CD4-positive, alpha-beta T cell treated with Interleukin-21 for 1 hour (primary cell): ENCODE measurements at places on chromosomes 3 and 15.

DNA sequence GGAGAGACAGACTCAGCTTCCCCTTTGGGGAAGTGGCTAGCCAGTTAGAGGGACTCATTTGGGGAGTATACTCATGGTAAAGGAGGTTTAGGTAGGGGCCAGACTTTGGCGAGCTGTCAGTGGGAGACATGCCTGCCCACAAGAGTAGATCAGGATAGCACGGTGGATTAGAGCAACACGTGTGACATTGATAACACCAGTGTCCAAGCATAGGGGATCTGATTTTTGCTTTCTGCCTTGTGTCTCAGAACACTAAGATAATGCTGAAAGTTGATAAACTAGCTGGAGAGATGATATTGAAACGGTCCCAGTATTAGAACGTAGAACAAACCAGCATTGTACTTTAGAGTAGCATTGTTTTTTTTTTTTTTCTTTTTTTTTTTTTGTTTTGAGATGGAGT is 25.9 kb downstream of the MAP6D1 start:
- DNase-seq, result no peak

DNA sequence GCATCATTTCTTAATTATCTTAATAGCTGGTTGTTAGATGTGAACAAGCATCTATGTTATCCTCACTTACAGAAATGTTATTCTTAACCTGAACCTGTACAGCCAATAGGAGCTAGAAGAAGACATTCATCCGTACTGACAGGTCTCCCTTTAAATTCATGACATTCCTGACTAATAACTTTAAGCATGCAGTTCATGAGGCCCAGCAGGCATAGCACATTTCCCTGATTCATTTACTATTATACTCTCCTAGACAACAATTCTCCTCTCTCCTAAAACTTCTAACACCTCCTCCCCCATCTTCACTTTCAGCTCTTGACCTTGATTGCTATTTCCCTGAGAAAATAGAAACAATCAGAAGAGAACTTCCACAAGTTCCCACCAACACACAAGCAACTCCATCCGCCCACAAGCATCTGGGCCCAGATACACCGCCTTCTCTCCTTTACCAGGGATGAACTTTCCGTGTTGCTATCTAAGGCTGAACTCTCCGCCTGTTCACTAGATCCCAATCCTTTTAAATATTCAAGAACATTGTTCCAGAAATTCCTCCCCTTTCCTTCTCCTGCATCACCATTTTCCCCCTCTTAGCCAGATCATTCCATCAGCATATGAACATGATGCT is 62.9 kb upstream of the SPRED1 start:
- DNase-seq, result no peak

DNA sequence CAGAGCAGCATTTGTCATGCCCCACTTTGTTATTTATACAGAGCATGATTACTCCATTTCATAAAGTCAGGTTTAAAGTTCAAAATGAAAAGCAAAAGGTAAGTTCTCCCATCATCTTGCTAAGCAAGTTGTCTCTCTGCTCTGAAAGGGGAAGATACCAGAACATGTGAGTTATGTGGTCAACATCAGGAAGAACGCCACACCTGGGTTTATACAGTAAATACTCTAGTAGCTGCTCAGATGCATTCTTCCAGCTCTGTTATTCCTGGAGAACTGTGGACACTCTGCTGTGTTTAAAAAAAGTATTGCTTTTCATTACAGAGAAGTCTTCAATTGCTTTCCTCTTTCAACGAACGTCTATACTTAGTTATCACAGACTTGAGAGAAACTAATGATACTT is 145.7 kb downstream of the PLCL2 start:
- DNase-seq, result no peak

GRCh38 chr15:88477126-88477525 is 9.6 kb downstream of the MRPS11 start:
- no peak for DNase-seq

GRCh38 chr3:24242012-24242698 is 252.5 kb downstream of the THRB start:
- no peak for DNase-seq

DNA sequence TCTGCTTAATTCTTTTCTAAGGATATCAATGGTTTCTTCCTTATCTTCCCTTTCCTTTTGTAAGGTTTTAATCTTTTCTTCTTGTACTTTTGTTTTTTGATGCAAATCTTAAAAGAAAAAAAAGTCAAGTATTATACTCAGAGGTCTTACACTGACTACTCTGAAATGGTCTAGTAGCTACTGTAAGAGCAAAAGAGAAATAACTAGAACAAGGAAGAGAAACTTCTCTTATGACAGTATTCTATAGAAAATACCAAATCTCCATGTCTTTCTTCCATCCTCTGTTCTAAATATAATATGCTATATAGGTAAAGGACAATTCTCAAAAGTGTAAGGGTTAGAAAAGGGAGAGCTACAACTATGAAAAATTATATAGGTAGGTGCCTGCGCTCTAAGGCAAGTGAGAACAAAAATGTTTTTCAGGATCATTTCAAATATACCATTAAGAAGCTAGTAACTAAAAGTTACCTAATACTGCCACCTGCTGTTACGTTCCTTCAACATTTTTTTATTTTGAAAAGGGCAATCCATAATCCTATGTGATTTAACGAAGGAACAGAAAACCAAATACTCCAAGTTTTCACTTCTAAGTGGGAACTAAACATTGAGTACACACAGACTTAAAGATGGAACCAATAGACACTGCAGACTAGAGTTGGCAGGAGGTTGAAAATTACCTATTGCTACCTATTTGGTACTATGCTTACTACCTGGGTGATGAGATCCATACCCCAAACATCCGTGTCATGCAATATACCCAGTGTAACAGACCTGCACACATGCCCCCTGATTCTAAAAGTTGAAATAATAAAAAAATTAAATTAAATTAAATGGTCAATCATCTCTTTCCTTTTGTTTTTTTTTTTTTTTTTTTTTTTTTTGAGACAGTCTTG is 36.7 kb downstream of the CIP2A start:
- DNase-seq, result peak; percentile 61

DNA sequence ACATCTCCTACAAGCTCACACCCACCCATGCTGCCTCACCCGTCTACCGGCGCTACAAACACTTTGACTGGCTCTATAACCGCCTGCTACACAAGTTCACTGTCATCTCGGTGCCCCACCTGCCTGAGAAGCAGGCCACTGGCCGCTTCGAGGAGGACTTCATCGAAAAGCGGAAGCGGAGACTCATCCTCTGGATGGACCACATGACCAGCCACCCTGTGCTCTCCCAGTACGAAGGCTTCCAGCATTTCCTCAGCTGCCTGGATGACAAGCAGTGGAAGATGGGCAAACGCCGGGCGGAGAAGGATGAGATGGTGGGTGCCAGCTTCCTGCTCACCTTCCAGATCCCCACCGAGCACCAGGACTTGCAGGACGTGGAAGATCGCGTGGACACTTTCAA is 2.1 kb downstream of the SNX33 start:
- no peak for DNase-seq

- peak; percentile 75 for DNase-seq
Measured at GRCh38 chr3:3110299-3110630, at the start of gene IL5RA. TSS of gene IL5RA (minus strand) at chr3:3110374. CDS start at chr3:3104984, 5,390 bp downstream.

DNA sequence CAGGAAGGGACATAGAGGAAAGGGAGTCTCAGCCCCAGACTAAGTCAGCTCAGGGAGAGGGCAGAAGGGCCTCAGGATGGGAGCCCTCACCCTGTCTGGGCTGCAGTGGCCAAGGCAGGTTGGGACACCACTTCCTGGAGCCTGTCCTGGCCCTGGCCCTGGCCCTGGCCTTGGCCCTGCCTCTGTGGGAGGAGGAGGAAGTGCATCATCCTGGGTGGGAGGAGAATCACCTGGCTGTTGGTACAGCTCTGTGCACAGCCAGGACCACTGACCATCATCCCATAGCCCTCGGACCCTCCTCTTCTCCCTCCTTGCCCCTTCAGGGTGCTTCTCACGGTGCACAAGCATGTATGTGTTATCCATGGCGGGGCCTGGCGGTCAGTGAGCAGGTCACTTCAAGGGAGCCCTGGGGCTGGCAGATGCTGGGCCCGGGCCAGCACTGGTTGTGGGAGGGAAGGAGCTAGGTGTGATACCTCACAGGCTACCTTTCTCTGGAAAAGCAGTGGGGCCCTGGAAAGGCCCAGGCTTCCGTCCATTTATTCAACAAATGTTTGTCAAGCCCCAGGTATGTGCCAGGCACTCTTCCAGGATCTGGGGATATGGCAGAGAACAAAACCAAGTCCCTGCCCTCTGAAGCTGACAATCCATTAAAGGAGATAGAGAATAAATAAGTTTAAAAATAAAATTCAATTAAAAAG is 8.2 kb upstream of the APEH start:
- no peak for DNase-seq

GRCh38 chr3:132854856-132855535 is 132.8 kb upstream of the NPHP3 start:
- DNase-seq, result no peak

DNA sequence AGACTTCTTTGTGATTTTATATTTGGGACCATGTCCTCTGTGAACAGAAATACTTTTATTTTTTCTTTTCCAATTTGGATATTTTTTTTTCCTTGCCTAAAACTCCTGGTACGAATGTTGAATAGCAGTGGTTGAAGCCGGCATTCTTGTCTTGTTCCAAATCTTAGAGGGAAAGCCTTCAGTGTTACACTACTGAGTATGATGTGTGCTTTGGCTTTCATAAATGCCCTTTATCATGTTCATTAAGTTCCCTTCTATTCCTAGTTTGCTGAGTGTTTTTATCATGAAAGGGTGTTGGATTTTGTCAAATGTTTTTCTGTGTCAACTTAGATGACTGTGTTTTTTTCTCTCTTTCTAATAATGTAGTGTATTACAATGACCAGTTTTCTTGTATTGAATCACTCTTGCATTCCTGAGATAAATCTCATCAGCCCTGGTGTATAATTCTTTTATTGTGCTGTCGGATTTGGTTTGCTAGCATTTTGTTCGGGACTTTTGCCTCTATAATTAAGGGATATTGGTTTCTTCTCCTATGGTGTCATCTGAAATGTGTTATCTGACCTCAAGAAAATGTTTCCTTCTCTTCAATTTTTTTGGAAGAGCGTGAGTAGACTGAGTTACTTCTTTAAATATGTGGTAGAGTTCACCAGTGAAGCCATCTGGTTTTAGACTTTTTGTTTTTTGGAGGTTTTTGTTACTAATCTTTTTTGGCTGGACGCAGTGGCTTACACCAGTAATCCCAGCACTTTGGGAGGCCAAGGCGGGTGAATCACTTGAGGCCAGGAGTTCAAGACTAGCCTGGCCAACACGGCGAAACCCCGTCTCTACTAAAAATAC is 33.3 kb downstream of the MAP1A start:
- DNase-seq, result no peak

DNA sequence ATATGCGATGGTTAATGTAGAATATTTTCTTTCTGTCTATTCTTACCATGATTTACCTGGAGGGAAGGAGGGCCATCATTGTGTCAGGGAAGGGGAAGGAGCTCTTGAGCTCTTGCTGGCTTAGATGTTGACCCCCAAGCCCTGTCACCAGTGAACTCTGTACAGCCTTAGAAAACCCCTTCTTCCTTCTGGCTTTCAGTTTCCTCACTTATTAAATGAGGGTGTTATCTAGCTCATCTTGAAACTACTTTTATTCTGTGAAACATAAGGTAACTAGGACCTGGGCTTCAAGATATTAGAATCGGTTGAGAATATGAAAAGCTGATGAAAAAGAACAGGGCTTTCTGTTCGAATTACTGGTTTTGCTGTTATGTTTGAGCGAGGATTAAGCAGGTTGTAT is 25.1 kb upstream of the UTS2B start:
- no peak for DNase-seq

DNA sequence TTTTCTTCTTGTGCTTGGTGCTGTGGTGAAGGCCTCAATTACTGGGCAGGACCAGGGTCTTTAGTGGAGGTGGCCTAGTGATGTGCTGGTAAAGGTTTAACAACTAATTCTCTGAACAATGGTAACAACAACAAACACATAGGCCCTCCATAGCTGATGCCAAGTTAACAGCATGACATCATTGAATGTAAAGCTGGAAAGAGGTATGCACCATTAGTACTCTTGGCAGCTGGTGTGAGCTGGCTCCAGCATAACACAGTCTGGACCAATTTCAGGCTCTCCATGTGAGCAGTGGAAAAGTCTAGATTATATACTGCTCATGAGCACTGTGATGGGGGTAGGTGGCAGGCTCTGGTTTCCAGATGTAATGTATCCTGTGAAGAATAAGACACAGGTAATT is 61.8 kb downstream of the SLC7A14 start:
- no peak for DNase-seq

DNA sequence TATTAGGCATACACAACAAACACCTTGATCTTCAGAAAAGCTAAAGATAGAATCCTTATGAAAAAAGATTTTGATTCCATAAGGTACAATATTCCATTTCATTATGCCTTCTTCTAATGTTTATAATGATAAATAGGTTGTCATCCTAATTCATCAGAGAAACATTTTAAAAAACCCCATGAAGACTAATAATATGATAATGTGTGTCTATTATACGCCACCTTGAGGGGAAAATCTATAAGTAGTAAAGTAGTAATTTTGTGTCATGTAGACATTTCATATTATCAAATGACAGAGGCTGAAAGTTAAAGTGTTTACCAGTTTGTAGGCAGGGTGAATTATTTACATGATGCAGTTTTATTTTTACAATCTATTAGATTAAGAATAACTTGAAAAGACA is 524.3 kb downstream of the GBE1 start:
- DNase-seq, result no peak

- no peak for DNase-seq
Measured at GRCh38 chr3:159170436-159171003, 368.7 kb downstream of the MFSD1 start.

DNA sequence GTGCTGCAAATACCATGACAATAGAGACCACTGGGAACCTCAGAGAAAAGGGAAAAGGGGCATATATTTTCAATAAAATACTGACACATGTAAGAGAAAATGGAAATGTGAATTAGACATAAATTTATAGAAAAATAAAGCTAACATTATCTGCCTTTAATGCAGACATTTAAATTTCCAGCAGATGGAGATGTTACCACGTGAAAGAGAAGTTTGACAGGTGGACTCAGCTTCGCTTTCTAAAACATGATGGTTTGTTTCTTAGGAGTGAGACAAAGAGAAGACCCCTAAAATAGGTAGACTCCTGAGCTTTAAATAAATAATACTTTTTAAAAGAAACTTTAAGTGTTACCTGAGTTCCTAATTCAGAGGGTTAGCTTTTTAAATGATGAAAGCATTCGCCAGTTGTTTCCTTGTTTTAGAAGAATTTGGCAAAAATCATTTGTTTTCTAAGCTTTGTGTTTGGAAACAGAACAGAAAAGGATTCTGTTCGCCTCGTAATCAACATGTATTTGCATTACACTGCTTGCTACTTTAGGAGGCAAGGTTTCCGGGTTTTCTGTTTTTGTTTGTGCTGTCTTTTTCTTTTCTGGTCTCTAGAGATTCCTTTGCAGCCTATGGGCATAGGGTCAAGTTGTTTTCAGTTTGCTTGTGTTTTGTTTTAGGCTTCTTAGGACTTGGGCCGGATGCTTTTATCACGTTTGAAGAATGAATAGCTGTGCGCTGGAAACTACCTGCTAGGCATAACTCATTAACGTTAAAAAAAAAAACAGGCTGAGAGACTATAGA is 271.4 kb downstream of the THSD4 start:
- DNase-seq, result peak; percentile 32

GRCh38 chr3:194269610-194270145 is 81.5 kb downstream of the CPN2 start:
- DNase-seq, result no peak

GRCh38 chr3:93906245-93906644 is 67.5 kb downstream of the PROS1 start:
- no peak for DNase-seq
